ENCODE measurements at places on chromosomes 1 and 21. TPM values are rescaled to one million over a fixed set of nuclear protein-coding genes. Genes with fewer than 3 reads are reported as not detected.

Gene C8B
- total RNA-seq = not detected

Gene SLC45A1
- 1.8 TPM for total RNA-seq

GRCh38 chr21:28396421-28396820, 596.3 kb downstream of the LTN1 start:
- no peak for DNase-seq

DNA sequence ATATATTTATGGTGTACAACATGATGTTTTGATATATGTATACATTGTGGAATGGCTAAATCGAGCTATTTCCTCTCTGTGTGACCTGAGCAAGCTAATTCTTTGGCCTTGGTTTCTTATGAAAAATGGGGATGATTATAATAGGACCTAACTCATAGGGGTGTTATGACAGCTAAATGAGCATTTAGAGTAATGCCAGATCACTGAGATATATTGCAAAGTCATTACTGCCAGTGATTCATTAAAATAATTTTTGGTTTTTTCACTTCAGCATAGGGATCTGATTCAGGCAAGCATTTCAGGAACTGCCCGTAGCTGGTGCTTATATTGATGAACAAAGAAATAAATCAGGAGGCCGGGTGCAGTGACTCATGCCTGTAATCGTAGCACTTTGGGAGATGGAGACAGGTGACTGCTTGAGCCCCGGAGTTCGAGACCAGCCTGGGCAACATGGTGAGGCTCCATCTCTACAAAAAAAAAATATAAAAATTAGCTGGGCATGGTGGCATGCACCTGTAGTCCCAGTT, 30.7 kb downstream of the DAB1 start:
- DNase-seq = no peak

DNA sequence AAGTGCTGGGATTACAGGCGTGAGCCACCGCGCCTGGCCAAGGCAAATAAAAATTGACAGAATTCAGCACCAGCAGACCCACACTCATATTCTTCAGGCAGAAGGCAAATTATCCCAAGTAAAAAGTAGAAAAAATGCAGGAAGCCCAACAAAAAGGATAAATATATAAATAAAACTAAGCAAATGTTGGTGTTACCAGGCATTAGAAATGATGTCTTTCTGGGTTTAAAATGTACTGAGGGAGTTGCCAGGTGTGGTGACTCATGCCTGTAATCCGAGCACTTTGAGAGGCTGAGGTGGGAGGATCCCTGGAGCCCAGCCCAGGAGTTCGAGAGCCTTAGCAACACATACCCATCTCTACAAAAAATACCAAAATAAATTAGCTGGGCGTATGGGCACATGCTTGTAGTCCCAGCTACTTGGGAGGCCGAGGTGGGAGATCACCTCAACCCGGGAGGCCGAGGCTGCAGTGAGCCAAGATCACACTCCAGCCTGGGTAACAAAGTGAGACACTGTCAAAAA, 6.3 kb downstream of the INTS11 start:
- DNase-seq = peak; percentile 96

GRCh38 chr1:216937491-216937890, 214.3 kb upstream of the ESRRG start:
- no peak for DNase-seq

DNA sequence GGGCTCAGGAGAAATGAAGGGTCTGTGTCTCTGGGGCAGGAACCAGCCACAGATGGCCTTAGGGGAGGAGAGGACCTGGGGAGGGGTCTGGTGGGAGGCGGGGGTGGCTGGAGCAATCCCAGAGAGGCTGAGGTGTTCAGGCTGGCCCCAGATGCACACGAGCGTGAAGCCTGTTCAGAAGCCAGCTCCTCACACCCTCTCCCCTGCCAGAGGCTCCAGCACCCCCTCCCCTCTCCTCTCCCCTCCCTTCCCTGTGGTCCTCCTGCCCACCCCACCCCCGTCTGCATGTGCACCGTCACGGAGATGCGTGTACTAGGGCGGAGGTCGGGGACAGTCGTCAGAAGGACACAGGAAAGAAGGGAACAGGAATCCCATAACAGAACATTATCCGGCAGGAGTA, 115.0 kb upstream of the COL6A1 start:
- DNase-seq = no peak

DNA sequence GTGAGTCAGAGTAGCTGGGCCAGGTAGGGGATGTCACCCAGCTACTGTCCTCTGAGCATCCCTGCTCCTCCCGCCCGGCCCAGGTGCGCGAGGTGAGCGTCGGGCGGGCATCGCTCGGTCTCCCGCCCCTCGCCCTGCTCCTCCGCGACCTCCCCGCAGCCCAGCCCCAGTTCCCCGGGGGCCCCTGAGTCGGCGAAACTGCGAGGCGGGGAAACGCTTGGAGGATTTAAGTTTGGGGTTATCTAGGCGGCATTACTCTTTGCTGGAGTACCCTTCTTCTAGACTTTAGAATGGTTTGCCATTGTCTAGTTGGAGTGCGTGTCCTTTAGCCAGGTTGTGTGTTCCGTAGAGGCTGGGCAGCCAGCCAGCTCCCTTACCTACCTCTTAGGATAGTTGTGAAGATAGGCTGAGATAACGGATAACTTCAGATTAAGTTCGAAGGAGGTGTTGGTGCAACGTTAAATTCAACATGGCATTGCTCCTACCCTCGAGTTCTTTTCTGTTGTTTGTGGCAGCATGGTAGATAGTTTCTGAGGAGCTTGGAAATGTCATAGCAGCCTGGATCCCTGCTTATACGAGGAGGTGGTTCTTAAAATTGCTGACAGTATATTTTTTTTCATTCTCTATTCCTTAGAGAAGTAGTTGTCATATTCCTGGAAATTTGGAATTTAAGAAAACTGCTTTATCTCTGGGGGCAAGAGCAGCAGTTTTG, 697 bp downstream of the AGO3 start:
- peak; percentile 42 for DNase-seq

DNA sequence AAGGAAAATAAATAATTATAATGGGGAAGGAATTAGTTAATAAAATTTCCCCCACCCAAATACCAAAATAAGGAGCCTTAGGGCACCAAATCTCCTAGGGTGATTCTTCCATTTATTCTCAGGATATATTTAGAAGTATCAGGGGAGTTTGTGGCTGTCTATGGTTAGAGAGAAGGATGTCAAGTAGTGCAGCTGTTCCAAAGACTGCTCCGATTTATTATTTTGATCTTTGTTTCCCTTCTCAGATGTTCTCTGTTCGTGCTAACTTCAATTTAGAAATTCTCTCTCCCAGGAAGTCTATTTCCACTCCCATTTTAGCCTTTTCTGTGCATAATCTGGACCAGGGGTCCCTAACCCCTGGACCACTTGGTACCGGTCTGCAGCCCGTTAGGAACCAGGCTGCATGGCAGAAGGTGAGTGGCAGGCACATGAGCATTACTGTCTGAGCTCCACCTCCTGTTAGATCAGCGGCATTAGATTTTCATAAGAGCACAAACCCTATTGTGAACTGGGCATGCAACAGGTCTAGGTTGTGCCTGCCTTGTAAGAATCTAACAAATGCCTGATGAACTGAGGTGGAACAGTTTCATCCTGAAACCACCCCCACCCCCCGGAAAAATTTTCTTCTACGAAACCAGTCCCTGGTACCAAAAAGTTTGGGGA, 9.3 kb upstream of the MAST2 start:
- peak; percentile 23 for DNase-seq

- DNase-seq = peak; percentile 88
These were observed 12.0 kb upstream of the SYT14 start for GRCh38 chr1:209926045-209926444.

GRCh38 chr1:229572286-229572685, 13.8 kb upstream of the ABCB10 start:
- no peak for DNase-seq

All from osteoblast (primary cell).